Stimulated activated CD4-positive, alpha-beta T cell treated with anti-CD3 and anti-CD28 coated beads, Interleukin-1b, Interleukin-23, amount 100 ng/mL, for 48 hours (primary cell): ENCODE measurements at places on chromosomes 4 and X.

GRCh38 chr4:98657531-98658286 lies 702 bp downstream of the TSPAN5 start:
- DNase-seq = peak; percentile 48

DNA sequence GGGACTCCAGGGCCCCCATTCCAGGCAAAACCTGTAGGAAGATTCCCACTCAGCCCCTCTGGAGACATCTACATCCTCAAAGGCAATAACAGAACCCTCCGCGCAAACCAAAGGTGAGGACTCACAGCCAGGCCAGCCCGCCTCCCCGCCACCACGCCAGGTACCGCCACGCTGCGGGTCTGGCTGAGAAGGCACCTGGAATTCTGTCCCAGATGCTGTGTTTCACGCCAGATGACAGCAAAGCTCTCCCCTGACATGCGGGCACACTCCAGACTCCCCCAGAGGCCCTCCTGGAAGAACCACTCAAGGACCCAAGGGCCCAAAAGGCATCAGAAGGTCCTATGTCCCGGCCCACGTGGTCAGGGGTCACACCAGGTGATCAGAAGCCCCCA lies 59.6 kb downstream of the FAM53A start:
- no peak for DNase-seq

GRCh38 chr4:119046263-119046662 lies 89.4 kb upstream of the MYOZ2 start:
- DNase-seq = no peak

DNA sequence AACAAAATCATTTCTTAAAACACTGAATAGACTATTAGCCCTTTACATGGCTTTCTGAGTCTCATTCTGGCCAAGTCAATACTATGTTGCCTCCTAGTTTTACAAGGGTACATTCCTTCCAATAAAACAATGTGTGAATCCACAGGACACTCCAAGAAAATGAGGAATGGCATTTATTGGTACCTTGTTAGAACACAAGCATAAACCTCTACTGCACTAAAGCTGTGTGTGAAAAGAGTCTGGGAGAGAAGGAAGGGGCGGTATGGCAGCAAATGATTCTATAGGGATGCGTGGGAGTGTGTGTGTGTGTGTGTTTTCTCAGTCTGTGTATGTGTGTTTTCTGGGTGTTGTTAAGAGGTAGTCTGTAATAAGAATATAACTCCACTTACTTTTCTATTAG lies 48.9 kb downstream of the CXCL1 start:
- no peak for DNase-seq

- DNase-seq = no peak
These were observed 138.8 kb upstream of the MSX1 start for GRCh38 chr4:4720646-4721045.

- no peak for DNase-seq
These were observed 13.9 kb upstream of the DCK start for GRCh38 chr4:70979445-70980008.

GRCh38 chr4:84495118-84495793 lies 3.8 kb downstream of the NKX6-1 start:
- no peak for DNase-seq

GRCh38 chr4:26762650-26763049 lies 98.0 kb upstream of the STIM2 start:
- DNase-seq = no peak

GRCh38 chrX:14922437-14922836 lies 49.2 kb downstream of the MOSPD2 start:
- DNase-seq = peak; percentile 1

- no peak for DNase-seq
These were observed 9.8 kb downstream of the SCFD2 start for GRCh38 chr4:53355930-53356521.

- no peak for DNase-seq
These were observed 223.5 kb downstream of the NPFFR2 start for GRCh38 chr4:72255269-72255668.

DNA sequence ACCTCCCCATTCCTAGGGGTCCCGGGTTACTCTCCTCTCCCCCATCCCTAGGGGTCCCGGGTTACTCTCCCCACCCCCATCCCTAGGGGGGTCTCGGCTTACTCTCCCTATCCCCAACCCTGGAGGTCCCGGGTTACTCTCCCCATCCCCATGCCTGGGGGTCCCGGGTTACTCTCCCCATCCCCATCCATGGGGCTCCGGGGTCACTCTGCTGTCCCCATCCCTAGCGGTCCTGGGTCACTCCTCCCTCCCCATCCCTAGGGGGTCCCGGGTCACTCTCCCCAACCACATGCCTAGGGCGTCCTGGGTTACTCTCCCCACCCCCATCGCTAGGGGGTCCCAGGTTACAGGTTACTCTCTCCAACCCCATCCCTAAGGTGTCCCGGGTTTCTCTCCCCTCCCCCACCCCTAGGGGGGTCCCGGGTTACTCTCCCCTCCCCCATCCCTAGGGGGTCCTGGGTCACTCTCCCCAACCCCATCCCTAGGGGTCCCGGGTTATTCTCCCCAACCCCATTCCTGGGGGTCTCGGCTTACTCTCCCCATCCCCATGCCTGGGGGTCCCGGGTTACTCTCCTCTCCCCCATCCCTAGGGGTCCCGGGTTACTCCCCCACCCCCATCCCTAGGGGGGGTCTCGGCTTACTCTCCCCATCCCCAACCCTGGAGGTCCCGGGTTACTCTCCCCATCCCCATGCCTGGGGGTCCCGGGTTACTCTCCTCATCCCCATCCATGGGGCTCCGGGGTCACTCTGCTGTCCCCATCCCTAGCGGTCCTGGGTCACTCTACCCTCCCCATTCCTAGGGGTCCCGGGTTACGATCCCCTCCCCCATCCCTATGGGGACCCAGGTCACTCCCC lies 821 bp downstream of the ASMTL start:
- DNase-seq = peak; percentile 26

DNA sequence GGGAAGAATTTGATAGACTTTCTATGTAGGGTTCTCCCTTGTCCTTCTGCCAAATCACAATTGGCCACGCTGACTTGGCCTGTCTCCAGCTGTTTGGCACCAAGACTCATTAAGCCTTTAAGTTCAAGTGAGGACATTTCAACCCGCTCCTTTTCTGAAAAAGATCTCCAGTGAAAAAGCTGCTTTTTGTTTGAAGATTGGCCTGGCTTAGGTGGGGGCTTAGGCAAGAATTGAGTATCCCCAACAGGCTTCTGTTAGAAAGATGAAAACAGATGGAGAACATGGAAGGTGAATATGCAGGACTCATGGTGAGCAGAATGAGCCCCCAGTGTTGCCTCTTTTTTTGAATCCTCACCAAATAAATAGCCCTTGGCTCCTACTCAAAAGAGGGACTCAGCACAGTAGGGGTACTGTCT lies 28.5 kb upstream of the LIMCH1 start:
- DNase-seq = no peak

DNA sequence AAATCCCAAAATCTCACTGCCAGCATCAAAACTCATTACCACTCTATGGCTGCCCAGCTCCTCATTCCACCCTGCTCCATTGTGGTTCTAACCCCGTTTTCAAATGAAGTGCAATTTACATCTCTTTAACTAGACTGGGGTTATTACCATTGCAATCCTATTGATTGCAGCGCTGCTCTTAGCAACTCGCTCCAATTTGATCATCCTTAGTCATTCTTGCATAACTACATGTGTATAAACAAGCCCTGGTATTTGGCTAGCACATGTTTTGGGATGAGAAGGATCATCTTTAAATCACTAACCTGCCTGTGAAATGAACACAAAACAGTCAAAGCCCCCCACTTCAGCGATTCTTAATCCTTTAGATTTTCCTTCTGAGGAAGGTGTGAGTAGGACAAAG lies 340.1 kb upstream of the PPARGC1A start:
- DNase-seq = no peak

- no peak for DNase-seq
These were observed 40.1 kb downstream of the STIM2 start for GRCh38 chr4:26900765-26901164.

DNA sequence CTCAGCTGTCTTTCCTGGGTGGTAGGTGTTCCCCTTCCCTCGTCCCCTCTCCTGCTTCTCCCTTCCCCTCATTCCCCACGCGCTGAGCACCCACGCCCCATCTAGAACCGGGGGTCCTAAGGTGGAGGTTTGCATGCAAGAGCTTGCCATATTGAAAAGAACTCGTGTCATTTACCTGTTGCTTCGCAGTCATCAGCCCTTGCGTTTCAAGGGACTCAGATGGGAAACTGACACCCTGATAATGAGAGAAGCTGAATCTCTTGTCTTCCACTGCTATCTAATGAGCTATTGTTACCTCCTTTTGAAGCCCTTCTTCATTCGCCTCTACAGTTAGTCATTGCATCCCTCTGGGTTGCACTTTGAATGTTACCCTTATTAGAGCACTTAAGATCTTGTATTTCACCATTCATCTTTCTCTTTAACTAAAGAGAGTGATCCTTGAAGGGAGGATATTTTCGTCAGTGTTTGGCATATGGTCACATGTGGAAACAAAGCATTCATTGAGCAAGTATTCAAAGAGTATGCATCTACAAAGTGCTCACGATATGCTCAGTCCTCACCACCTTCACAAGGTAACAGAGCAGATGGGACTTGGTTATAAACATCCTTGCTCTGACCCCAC lies 25.7 kb downstream of the ARL9 start:
- no peak for DNase-seq

DNA sequence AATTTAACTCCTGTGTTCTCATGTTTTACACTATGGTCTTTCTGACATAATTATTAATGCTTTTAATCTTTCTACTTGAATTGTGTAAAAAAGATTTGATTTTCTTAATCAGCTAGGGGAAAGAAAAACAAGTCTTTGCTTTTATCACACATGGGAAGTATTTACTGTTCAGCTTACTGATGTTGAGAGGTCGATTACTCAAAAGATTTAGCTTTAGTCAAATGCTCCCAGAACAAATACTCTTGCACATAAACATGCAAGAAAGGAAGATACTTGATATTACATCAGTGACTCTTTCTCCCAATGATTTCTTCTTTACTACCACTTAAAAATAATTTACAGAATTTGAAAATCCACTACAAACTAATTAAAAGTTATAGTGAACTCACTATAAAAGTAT lies 198.3 kb upstream of the FAT4 start:
- DNase-seq = no peak

GRCh38 chrX:11781734-11782370 lies 23.8 kb downstream of the MSL3 start:
- no peak for DNase-seq

GRCh38 chr4:176066757-176067156 lies 1.1 kb downstream of the WDR17 start:
- no peak for DNase-seq

DNA sequence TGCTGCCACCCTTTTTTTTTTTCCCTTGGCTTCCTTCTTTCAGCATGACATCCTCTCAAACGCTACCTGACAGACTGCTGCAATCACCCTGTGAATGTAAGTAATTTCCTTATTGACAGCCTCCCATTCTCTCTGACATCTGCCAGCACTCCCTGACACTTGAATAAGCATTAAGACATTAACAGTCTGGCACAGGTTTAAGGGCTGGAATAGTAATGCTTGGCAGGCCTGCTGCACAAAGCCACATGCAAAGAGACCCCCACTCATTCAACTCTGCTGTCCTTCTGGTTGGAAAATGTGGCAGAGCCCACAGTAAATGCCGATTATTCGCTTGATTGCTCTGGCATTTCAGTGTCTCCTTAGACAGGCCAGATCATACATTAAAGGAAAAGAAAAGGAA lies 28.1 kb upstream of the RASGEF1B start:
- no peak for DNase-seq

DNA sequence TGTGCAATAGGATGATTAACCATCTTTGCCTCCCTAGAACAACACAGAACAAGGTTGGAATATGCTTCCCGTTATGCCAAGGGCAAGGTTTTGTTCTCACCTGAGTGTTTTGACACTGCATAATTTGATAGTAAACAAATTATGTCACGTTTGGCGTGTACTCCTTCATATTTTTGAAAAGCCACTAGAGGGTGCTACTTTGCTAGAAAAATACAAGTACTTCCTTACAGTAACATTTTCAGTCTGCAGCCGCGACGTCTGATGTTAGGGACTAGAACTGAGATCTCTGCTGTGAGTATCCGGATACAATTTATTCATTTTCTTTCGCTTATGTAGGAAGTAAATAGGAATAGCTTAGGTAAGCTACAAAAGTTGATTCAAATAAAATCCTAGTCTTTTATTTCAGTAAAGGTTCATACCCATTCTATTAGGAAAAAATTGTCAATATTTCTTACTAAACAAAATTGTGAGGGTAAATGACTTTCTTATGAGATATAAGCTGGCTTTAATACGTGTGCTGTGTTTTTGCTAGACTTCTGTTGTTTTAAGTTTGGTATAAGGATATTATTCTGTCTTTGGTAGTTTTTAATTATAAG lies 181.1 kb upstream of the WDFY3 start:
- DNase-seq = no peak

GRCh38 chrX:101417981-101418841 lies 10.2 kb downstream of the HNRNPH2 start:
- peak; percentile 20 for DNase-seq

DNA sequence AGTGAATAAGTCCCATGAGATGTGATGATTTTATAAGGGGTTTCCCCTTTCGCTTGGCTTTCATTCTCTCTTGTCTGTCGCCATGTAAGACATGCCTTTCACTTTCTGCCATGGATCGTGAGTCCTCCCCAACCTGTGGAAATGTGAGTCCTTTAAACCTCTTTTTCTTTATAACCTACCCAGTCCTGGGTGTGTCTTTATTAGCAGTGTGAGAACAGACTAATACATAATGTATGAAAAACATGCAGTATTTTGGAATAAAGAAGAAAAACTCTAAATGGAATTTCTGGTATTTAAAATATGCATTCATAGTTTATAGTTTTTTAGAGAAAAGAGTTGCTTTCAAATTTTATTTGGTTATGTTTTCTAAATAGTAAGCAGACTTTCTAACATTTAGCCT lies 360.7 kb downstream of the PCDH7 start:
- no peak for DNase-seq

- no peak for DNase-seq
These were observed 85.4 kb downstream of the RPS3A start for GRCh38 chr4:151184523-151185458.

DNA sequence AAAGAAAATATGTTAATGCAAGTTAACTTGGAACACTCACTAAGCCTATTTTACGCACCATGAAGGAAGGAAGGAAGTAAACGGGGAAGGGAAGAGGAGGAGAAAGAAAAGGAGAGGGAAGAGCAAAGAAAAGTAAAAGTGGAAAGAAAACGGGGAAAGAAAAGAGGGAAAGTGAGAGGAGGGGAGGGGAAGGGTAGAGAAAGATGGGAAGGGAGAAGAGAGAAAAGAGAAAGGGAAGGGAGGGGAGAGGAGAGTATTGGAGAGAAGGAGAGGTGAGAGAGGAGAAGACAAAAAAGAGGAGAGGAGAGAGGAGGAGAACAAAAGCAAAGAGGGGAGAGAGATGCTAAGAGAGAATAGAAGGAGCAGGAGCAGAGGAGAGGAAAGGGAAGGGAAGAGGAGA lies 224.1 kb downstream of the SLITRK2 start:
- DNase-seq = no peak

DNA sequence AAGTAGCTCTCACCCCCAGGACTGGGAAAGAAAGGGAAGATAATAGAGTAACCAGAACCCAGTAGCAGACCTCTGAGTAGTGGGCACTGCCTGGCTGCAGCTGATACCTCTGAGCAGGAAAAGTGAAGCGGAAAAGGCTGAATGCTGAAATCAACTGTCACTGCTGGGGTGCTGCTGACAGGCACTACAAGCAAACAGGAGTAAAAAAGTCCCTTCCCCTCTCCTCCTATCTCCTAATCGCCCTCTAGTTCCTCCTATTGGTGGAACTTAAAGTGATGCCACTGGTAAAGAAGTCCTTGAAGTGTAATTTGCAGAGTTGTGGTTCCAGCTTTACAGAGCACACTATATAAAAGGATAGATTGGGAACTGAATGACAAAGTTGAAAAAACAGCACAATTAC lies 32.8 kb upstream of the GLRB start:
- DNase-seq = no peak
